ENCODE measurements at places on chromosomes 13 and 19. TPM values are rescaled to one million over a fixed set of nuclear protein-coding genes. Genes with fewer than 3 reads are reported as not detected.

PINLYP gene
- 2.0 TPM for total RNA-seq

- DNase-seq, result no peak
- no peak overlapping the region for H3K27ac ChIP-seq
- no peaks in the 10 kb centered on the region for H3K27me3 ChIP-seq
- peaks cover 36% of the 10 kb centered on the region for H3K36me3 ChIP-seq
- H3K4me1 ChIP-seq, result no peaks in the 10 kb centered on the region
Observed at GRCh38 chr13:48066310-48066989, 28.5 kb downstream of the MED4 start.

GRIN2D gene
- 3.2 TPM for total RNA-seq

DNA sequence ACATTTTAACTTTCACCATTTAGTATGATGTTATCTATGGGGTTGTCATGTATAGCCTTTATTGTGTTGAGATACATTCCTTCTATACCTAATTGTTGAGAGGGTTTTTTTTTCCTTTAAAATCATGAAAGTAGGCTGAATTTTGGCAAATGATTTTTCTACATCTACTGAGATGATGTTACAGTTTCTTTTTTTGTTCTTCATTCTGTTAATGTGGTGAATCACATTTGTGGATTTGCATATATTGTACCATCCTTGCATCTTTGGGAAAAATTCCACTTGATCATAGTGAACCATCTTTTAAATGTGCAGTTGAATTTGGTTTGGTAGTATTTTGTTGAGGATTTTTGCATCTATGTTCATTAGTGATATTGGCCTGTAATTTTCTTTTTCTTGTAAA is 29.2 kb downstream of the CCNA1 start:
- no peaks in the 10 kb centered on the region for H3K27me3 ChIP-seq
- no peak overlapping the region for H3K4me3 ChIP-seq
- no peaks in the 10 kb centered on the region for H3K36me3 ChIP-seq
- no peak for DNase-seq
- H3K4me1 ChIP-seq, result no peaks in the 10 kb centered on the region

GRCh38 chr19:953445-954271 is 27.8 kb downstream of the ARID3A start:
- peaks cover 49% of the 10 kb centered on the region for H3K4me1 ChIP-seq
- no peak overlapping the region for H3K27ac ChIP-seq
- H3K4me3 ChIP-seq, result peak overlapping the region; percentile 49
- H3K27me3 ChIP-seq, result no peaks in the 10 kb centered on the region

GRCh38 chr13:98988277-98988676 is 10.4 kb upstream of the DOCK9 start:
- H3K36me3 ChIP-seq, result no peaks in the 10 kb centered on the region
- H3K27me3 ChIP-seq, result no peaks in the 10 kb centered on the region
- no peak overlapping the region for H3K4me3 ChIP-seq
- no peak for DNase-seq

- H3K4me3 ChIP-seq, result no peak overlapping the region
- H3K27ac ChIP-seq, result no peak overlapping the region
- no peak for DNase-seq
Observed at GRCh38 chr19:44857837-44858236, 11.7 kb downstream of the NECTIN2 start.

- DNase-seq, result no peak
- H3K36me3 ChIP-seq, result 0 out of 2 replicates have a peak, but pooled peaks cover 15% of the 10 kb centered on the region
- H3K4me3 ChIP-seq, result peak overlapping the region; percentile 78
- peaks cover 10% of the 10 kb centered on the region for H3K4me1 ChIP-seq
- H3K27me3 ChIP-seq, result no peaks in the 10 kb centered on the region
- H3K27ac ChIP-seq, result no peak overlapping the region
Observed at GRCh38 chr19:10333758-10334587, 644 bp upstream of the RAVER1 start.

- no peak overlapping the region for H3K4me3 ChIP-seq
- no peak overlapping the region for H3K27ac ChIP-seq
- no peak for DNase-seq
- H3K27me3 ChIP-seq, result no peaks in the 10 kb centered on the region
- peaks cover 19% of the 10 kb centered on the region for H3K4me1 ChIP-seq
Observed at GRCh38 chr19:42202290-42202880, 15.1 kb downstream of the DEDD2 start.

DNA sequence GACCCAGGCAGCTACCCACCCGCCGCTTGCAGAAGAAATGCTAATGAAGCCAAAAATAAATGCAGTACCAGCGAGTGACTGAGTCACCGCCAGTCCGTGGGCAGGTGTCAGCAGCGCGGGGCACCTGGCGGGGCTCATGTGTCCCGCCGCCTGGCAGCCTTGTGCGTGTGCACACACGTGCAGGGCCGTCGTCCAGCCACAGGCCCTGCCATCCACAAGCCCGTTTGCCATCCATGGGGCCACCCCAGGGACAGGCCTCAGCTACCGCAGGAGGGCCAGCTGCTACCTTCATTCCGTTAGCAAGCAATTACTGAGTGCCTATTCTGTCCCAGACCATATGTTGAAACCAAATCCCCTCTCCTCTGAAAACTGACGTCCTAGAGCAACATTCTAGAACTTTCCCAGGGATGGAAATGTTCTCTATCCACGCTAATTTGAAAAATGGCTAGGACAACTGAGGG is 20.5 kb downstream of the NCAN start:
- no peak overlapping the region for H3K4me3 ChIP-seq
- no peaks in the 10 kb centered on the region for H3K4me1 ChIP-seq
- H3K27me3 ChIP-seq, result peaks cover 59% of the 10 kb centered on the region
